ENCODE measurements at places on chromosomes 2 and 18. TPM values are rescaled to one million over a fixed set of nuclear protein-coding genes. Genes with fewer than 3 reads are reported as not detected.
A peak's percentile ranks its signal among the peaks of the same experiment; 100 is the strongest.

GRCh38 chr18:1746131-1746530 lies 825.2 kb downstream of the METTL4 start:
- no peak overlapping the region for H3K27ac ChIP-seq
- H3K36me3 ChIP-seq = no peaks in the 10 kb centered on the region
- no peaks in the 10 kb centered on the region for H3K27me3 ChIP-seq
- no peak for DNase-seq
- no peak overlapping the region for H3K4me3 ChIP-seq
- no peaks in the 10 kb centered on the region for H3K4me1 ChIP-seq

DNA sequence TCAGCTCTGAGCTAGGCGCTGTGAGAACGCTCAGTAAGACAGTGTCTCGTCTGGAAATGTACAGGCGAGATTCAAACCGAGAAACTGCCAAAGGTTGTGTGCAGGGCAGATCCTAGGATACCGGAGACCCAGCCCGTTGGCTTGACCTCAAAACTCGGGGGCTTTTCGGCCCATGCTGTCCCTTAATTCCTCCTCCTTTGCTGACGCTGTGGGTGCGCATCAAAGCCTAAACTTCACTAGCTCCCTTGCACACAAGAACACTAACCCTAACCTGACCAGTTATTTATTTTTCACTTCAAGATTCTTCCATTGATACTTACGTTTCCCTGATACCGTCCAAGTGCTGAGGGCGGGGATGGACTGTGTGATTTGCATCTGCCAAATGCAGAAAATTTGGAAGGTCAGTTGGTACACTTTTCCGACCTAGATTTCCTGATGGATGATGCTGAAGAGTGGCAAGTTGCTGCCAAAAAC lies 1.0 kb upstream of the AAK1 start:
- H3K36me3 ChIP-seq = no peaks in the 10 kb centered on the region
- DNase-seq = no peak
- peak overlapping the region; percentile 99 for H3K27ac ChIP-seq
- H3K27me3 ChIP-seq = no peaks in the 10 kb centered on the region
- peak overlapping the region; percentile 79 for H3K4me3 ChIP-seq
- peaks cover 32% of the 10 kb centered on the region for H3K4me1 ChIP-seq

NYAP2 gene
- total RNA-seq = 0.04 TPM

SGO2 gene
- total RNA-seq = 17.1 TPM

- H3K27ac ChIP-seq = no peak within 1 kb of the TSS
- DNase-seq = peak; percentile 83
- no peaks in the 10 kb centered on the region for H3K4me1 ChIP-seq
- H3K27me3 ChIP-seq = no peaks in the 10 kb centered on the region
- peak within 1 kb of the TSS; percentile 63 for H3K4me3 ChIP-seq
These were observed at the start of gene MREG for GRCh38 chr2:216013080-216013909. MREG (minus strand) TSS chr2:216013551; CDS start chr2:216013327, 224 bp downstream.

GRCh38 chr2:40431600-40431955 lies 20.3 kb downstream of the SLC8A1 start:
- DNase-seq = no peak
- H3K4me3 ChIP-seq = no peak overlapping the region
- H3K36me3 ChIP-seq = no peaks in the 10 kb centered on the region
- no peaks in the 10 kb centered on the region for H3K4me1 ChIP-seq
- no peak overlapping the region for H3K27ac ChIP-seq

GRCh38 chr2:58539973-58540372 lies 298.8 kb upstream of the FANCL start:
- H3K27me3 ChIP-seq = 0 out of 3 replicates have a peak, but pooled peaks cover 2% of the 10 kb centered on the region
- H3K4me3 ChIP-seq = no peak overlapping the region
- DNase-seq = no peak
- no peaks in the 10 kb centered on the region for H3K4me1 ChIP-seq
- no peaks in the 10 kb centered on the region for H3K36me3 ChIP-seq

GRCh38 chr18:813172-814071 lies 1.4 kb upstream of the YES1 start:
- H3K4me3 ChIP-seq = peak overlapping the region; percentile 90
- H3K27me3 ChIP-seq = no peaks in the 10 kb centered on the region
- H3K36me3 ChIP-seq = peaks cover 9% of the 10 kb centered on the region
- H3K27ac ChIP-seq = peak overlapping the region; percentile 97
- peaks cover 26% of the 10 kb centered on the region for H3K4me1 ChIP-seq

GRCh38 chr2:219611866-219612576 lies 14.4 kb downstream of the STK11IP start:
- DNase-seq = no peak
- no peaks in the 10 kb centered on the region for H3K36me3 ChIP-seq
- H3K27me3 ChIP-seq = no peaks in the 10 kb centered on the region
- H3K27ac ChIP-seq = no peak overlapping the region
- H3K4me3 ChIP-seq = no peak overlapping the region
- H3K4me1 ChIP-seq = peaks cover 19% of the 10 kb centered on the region

C2orf81 gene
- total RNA-seq = not detected

DNA sequence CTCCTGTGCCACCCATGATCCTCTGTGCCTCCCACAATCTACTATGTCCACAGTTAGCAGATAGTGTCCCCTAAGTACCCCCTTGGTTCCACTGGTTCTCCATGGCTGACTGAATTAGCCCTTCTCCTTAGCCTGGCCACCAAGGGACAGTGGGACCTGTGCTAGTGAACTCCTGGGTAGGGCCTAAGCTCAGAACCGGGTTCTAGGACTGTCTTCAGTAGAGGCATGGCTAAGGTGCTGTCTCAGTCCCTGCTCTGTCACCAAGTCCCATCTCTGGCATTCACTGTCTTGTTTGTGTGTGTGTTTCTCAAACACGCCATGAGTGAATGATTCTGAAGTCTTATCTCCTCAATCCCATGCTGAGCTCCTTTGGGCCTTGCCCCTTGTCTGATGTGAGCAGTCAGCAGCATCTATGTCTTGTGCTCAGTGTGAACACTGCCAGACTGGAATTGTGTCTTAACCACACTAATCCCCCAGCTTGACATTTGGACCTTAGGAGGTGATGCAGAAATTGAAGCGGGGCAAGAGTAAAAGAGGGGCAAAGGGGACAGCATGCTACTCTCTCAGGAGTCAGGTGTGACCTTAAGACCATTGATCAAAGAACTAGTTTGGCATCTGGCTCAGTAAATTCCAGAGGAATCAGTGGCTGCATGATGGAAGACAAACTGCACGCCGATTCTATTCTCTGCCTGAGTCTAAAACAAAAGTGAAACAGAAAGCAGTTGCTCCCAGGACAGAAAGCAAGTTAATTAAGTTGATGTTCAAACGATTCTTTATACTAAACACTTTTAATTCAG lies 190.5 kb downstream of the ALPK2 start:
- no peak overlapping the region for H3K27ac ChIP-seq
- no peak for DNase-seq
- H3K36me3 ChIP-seq = no peaks in the 10 kb centered on the region
- H3K27me3 ChIP-seq = no peaks in the 10 kb centered on the region
- H3K4me1 ChIP-seq = no peaks in the 10 kb centered on the region

- H3K36me3 ChIP-seq = no peaks in the 10 kb centered on the region
- H3K4me3 ChIP-seq = no peak overlapping the region
- no peaks in the 10 kb centered on the region for H3K4me1 ChIP-seq
- no peak overlapping the region for H3K27ac ChIP-seq
These were observed 17.1 kb downstream of the PRKD3 start for GRCh38 chr2:37307500-37307899.

KIAA2012 gene
- total RNA-seq = not detected

GRCh38 chr2:240987588-240987987 lies 10.8 kb upstream of the SNED1 start:
- no peak for DNase-seq
- H3K4me3 ChIP-seq = no peak overlapping the region
- no peak overlapping the region for H3K27ac ChIP-seq
- no peaks in the 10 kb centered on the region for H3K27me3 ChIP-seq
- peaks cover 9% of the 10 kb centered on the region for H3K4me1 ChIP-seq

XDH gene
- not detected for total RNA-seq

IGFBP5 gene
- 2.5 TPM for total RNA-seq

DNA sequence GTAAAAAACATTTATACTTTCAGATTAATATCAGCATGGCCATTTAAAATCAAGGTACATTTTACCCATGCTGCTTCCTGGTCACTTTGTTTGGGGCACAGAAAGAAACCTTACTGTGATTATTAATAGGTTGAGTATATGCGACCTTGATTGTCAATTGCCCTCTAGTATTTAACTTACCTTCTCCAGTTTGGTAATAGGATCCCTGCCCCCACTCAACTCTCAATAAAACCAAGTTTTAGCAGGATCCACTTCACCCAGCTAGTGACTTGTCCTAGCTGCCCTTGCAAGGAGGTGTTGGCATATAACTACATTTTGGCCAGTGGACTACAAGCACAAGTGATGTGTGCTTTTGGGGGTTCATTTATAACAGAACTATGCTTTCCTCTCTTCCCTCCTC lies 34.3 kb downstream of the FANCL start:
- no peak for DNase-seq
- no peak overlapping the region for H3K27ac ChIP-seq
- H3K4me3 ChIP-seq = no peak overlapping the region
- H3K27me3 ChIP-seq = no peaks in the 10 kb centered on the region
- H3K4me1 ChIP-seq = no peaks in the 10 kb centered on the region

TMEFF2 gene
- not detected for total RNA-seq

SPHKAP gene
- not detected for total RNA-seq

AOX1 gene
- total RNA-seq = 0.69 TPM

ATP6V1B1 gene
- not detected for total RNA-seq

WNT10A gene
- not detected for total RNA-seq

PLGLB2 gene
- total RNA-seq = not detected

CRACDL gene
- not detected for total RNA-seq

DNA sequence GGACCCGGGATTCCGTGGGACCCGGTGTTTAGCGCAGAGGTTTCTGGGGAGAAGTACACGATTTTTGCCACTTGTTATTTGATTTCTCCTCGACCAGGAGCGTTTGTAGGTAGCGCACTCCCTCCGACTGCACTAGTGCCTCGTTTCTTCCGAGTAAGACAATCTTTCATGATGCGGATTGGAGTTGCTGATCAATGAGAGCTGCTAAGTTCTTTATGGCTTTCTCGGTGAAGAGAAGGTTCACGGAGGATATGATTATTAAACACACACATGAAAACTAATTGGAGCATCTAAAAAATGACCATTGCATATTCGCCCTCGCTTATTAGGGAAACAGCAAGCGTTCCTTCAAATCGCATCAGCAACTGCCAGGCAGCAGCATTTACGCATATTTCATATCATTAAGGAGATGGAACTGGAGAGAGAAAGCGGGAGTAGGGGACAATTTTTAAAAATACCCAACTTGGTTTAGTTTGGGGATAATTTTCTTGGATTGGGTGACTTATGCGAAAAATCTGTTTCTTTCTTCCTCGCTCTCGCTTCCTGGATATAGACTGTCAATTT lies 616 bp downstream of the EML6 start:
- no peak for DNase-seq
- peaks cover 16% of the 10 kb centered on the region for H3K4me1 ChIP-seq
- no peaks in the 10 kb centered on the region for H3K36me3 ChIP-seq
- peak overlapping the region; percentile 70 for H3K4me3 ChIP-seq

DNA sequence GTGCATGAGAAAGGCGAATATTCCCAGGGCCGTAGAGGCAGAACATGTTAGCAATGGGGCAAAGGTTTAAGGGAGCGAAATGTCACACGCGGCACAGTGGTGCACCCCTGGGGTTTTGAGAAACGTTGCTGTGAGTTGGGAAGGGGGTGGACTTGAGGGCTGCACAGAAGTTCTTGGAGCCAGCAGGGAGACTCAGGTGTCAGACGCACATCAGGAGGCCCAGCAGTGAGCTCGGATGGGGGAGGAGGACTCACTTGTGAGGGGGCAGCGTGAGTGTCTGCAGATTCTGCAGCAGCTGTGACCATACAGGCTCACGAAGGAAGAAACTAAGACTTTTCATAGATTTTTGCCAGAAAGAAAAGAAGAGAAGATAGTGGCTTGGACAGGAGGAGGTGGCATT lies 218.2 kb downstream of the SNTG2 start:
- no peak overlapping the region for H3K4me3 ChIP-seq
- no peak overlapping the region for H3K27ac ChIP-seq
- no peak for DNase-seq
- no peaks in the 10 kb centered on the region for H3K4me1 ChIP-seq

WDSUB1 gene
- total RNA-seq = 10.0 TPM

MPP4 gene
- not detected for total RNA-seq

RESP18 gene
- not detected for total RNA-seq

GRCh38 chr2:148358375-148358774 lies 286.2 kb upstream of the EPC2 start:
- no peak overlapping the region for H3K4me3 ChIP-seq
- no peaks in the 10 kb centered on the region for H3K36me3 ChIP-seq
- H3K4me1 ChIP-seq = no peaks in the 10 kb centered on the region
- H3K27ac ChIP-seq = no peak overlapping the region
- no peaks in the 10 kb centered on the region for H3K27me3 ChIP-seq

DNA sequence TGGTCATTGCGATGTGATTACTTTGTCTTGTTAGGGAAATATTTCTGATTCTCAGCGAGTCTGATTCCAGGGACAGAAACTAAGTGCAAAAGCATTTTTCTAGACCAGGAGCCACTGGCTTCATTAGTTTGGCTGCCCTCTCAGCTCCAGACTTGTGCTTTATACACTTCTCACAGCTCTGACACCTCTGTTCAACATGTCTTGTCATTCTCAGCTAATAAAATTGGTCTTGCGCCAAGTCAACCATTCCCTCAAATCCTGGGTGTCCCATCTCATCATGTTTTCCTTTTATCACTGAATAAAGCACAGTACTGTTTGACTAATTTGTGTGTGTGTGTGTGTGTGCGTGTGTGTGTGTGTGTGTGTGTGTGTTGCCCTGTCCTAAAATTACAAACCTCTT lies 215.5 kb upstream of the EPHA4 start:
- H3K4me3 ChIP-seq = no peak overlapping the region
- no peaks in the 10 kb centered on the region for H3K27me3 ChIP-seq
- H3K27ac ChIP-seq = no peak overlapping the region
- no peaks in the 10 kb centered on the region for H3K4me1 ChIP-seq
- H3K36me3 ChIP-seq = no peaks in the 10 kb centered on the region

EML6 gene
- 0.49 TPM for total RNA-seq

DNA sequence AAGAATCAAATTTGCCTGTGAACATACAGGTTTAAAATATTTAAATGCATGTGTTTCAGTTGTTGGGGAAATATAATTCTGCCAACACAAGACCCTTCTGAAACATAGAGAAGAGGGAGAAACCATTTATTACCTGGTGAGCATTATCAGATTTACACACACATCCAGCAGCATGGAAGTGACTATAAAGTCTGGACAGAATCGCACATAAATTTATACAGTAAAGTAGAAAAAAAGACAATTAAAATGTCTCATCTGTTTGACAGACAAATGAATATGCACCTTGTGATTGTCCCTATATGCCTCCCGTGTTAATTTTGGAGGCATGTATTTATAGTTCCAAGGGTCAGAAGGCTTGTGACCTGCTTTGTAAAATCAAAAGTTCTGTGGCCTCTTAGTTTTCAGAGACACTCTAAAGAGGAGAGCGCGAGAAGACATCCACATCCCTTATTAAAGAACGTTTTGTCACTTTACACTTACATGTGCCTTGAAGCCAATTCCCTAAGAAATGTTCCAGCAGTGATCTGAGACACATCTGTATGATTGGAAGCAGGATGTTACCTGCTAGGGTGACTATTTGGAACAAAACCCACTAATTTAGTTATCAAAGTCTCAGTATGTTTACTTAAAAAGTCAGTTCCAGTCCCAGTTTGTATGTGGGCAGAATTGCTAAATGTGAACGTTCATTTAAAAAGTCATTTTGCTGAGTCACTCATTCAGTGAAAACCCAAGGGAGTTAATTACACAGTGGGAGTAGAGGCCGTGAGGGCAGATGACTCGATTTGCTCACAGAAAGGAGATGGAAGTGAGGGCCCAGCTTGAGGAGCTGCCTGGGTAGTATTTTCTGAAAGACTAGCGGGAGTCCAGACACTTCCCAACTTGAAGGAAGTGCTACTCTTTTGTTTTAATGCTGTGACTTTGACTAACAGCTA lies 527.6 kb upstream of the MEX3C start:
- no peak overlapping the region for H3K4me3 ChIP-seq
- no peak for DNase-seq
- no peak overlapping the region for H3K27ac ChIP-seq
- H3K4me1 ChIP-seq = no peaks in the 10 kb centered on the region
- H3K27me3 ChIP-seq = no peaks in the 10 kb centered on the region
- no peaks in the 10 kb centered on the region for H3K36me3 ChIP-seq
